ENCODE measurements at places on chromosomes 12 and 14. TPM values are rescaled to one million over a fixed set of nuclear protein-coding genes. Genes with fewer than 3 reads are reported as not detected.

- peak; percentile 95 for DNase-seq
These were observed 3.4 kb upstream of the NXPH4 start for GRCh38 chr12:57213058-57213715.

- no peak for DNase-seq
These were observed 7.6 kb downstream of the RNASE11 start for GRCh38 chr14:20580242-20580641.

DNA sequence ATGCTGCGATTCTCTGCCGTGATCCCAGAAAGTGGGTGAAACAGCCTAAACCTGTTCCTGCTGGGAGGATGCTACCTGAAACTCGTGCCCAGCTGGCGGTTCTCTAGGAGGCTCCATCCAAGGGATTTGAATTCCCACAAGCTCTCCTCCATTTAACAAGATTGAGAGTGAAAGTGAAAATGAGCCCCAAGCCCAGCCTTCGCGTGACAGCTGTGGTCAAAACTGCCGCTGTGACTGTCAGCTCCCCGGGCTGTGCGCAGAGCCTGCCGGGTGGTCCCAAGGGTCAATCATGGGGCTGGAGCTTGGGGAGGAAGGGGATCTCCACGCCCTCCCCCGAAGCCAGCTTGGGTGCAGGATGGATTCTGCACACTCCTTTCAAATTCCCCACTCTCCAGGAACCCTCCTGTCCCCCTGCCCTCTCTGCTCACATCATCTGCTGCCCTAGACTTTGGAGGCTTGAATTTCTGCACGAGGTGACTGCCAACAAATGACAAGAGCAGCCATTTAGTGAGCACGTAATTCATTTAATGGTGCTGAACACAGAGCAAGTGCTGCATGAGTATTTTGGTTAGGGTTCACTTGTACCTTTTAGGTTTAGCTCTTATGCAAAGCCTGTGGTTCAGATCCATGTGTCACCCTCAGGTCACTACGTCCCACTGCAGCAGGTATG lies 5.3 kb downstream of the ASB2 start:
- peak; percentile 71 for DNase-seq

DNA sequence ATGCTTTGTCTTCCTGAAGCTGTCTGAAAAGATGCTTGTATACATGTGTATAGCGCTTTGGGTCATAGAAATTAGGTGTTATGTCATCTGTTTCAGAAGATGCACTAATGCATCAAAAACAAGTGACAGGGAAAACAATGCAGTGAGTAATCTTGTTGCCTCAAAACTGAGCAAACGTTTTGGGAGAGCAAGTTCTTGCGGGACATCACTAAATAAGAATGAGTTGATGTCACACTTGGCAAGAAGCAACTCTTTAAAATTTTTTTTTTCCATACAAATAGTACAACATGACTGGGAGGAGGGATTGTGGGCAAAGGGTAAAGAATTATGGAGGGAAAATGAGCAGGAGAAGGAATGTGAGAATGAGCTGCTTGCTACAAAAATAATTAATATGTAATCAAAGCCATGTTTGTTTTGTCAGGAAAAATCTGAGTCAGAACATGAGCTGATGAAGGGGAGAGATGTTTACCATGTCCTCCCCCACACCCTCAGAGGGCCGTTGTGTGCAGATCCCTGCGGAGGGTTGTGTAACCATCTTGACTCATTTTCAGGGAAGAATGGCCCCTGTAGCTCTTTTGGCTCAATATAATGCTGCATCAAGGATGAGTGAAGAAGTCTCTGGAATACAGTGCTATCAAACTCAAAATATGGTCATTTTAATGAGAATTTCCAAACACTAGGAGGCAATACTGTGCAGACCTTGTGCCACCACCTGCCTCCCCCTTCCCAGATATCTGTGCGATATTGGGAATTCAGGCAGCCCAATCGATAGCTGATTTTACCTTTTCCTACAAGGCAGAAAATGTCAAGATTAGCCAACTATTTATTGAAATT lies 41.4 kb downstream of the BORCS5 start:
- DNase-seq: peak; percentile 67

DNA sequence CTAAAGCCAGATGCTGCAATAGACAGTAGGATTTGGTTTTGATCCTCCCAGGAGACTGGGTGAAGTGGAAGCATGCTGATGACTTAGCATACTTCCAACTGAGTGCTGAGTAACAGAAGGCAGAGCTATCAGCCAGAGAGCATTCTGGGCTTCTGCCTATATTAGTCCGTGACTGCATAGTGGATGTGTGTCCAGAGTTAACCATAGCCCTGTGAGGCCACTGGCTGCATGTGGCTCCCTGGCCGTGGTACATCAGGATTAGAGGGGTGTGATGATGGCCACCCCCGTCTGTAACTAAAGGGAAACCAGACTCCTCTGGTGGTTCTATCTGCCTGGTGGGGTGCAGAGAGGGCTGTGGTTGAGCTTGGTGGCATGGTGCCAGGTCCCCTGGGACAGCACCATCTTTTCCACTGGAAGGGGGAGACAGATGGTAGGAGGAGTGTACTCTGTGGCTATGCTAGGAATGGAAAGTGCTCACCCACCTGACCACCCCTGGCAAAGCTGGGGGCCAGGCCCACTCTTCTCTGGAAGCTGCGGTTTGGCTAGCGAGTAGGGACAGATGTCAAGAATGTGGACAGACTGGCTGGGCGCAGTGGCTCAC lies 27.4 kb downstream of the ABCD4 start:
- peak; percentile 16 for DNase-seq

- DNase-seq: no peak
These were observed 11.3 kb upstream of the CSAD start for GRCh38 chr12:53191885-53192530.

GRCh38 chr12:115355301-115355700 lies 671.3 kb upstream of the TBX3 start:
- DNase-seq: no peak

DNA sequence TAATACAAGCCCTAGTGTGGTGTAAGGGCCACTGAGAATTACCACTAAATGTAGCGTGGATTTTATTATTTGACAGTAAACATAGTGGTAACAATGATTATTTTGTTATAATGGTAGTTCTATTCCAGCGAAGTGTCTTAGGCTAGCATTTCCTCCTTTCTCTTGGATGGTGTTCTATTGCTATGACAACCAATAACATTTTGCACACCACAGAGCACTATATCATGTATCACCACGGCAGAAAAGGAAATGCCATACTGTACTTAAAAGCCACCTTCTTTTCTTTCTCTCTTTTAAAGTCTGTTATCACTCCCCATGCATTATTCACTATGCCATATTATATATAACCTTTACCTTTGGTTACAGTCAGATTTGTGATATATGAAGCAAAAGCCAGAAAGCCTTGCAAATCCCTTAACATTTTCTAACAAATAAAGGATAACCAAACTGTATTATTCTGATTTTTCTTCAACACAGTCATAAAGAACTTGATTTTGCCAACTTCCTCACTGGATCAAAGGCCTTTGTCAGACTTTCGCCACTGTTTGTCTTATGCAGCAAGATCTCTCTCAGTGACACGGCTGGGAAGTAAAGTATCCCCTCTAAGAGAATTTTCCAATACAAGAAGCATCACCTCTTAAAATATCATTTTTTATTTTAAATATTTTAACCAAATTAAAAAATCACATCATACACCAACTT lies 195.8 kb downstream of the FOXN3 start:
- peak; percentile 89 for DNase-seq

DNA sequence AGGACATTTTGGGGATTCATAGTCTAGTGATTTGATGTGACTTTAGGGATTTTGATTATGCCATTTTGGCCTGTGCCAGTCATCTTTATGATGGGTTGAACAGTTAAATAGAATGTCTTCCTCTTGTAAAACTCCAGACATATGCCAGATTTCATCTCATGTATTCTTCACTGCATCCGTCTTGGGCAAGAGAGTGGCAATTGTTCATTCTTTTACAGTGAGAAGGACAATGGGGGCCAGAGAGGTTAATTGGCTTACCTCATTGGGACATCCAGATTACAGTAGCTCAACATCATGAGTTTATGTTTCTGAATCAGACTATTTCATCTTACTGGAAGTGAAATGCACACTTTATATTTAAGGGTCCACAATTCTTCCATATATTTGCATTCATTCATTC lies 108.2 kb upstream of the SLC38A2 start:
- no peak for DNase-seq

- DNase-seq: peak; percentile 62
These were observed 45.6 kb downstream of the RNFT2 start for GRCh38 chr12:116783525-116784237.

Gene GPRC5D
- not detected for total RNA-seq

Gene RPGRIP1
- total RNA-seq: 0.41 TPM

Gene CHFR
- 23.2 TPM for total RNA-seq

Gene PHLDA1
- 13.4 TPM for total RNA-seq

Gene MIPOL1
- total RNA-seq: 35.4 TPM
